ENCODE measurements at places on chromosomes 11 and 22.

- DNase-seq = no peak
These were observed 4.4 kb upstream of the SREBF2 start for GRCh38 chr22:41828516-41828915.

- DNase-seq = peak; percentile 10
These were observed 36.0 kb downstream of the PRCP start for GRCh38 chr11:82864268-82864667.

GRCh38 chr11:35063488-35063931 lies 75.5 kb upstream of the CD44 start:
- no peak for DNase-seq

GRCh38 chr11:64138398-64138797 lies 27.5 kb downstream of the MACROD1 start:
- DNase-seq = no peak

DNA sequence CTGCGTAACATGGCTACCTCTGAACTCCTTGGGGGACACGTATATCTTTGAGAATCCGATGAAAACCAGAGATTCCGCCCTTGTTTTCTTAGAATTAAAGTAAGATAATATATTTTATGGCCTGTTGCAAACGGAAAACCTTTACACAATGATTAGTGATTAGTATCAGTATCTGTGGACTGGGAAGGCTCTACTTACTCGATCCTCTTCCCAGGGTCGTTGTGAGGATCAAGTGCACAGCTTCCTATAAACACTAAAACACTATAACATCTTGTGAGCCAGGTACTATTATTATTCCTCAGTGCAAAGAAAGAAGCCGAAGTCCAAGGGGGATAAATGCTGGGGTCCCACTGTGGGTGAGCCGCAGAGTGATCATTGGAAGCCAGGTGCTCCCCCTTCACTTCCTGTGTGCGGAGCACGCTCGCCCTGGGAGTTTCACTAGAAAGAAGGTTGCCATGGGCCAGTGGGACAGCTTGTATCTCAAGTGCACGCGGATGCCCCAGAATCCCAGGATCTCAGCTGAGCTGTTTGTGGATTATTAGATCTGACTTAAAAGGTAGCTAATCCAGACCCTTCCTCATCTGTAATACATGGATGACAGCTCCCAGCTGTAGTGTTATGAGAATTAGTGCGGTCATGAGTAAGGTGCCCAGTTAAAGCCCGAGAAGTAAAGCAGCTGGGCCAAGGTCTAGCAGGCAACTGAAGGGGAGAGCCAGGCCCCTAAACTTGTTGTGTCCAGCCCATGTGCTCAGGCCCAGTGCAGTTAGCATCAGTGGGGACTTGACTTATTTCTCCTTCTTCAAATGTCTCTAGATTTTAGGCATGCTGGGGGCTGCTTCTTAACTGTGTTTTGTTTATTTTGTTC lies 839 bp downstream of the CBY1 start:
- DNase-seq = peak; percentile 17

DNA sequence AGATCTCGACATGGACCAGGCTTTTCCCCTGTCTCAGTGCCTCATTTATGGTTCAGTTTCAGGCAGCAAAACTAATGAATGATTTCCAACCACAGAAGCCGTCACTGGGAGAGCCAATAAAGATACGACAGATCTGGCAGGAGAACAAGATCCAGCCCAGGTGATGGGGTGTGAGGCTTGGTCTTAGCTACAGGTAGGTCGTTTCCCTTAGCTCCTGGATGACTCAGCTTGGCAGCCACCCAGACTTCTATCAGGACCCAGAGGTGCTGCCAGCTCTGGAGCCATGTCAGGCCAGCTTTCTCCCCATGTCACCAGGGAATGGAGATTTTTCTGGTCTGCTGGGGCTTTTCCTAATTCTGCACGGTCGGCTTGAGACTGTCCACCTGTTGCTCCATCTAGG lies 36.3 kb upstream of the APOBEC3A start:
- no peak for DNase-seq

DNA sequence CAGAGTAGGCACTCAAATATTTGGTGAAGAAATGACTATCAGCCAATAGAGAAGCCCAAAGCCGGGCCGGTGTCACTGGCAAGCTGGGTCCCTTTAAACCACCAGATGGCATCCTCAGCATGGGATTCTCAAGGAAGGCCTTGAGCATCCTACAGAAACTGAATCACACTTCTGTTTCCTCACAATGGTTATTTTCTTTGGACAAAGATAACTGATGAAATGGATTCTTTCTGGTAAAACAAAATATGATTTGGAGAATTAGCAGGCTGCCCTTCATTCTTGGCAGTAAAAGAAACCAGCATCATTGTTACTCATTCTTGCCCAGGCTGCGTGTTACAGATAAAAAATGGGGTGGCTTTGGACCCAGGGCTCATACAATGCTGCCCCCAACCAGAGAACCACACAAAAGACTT lies 30.3 kb upstream of the ASPHD2 start:
- DNase-seq = peak; percentile 52

GRCh38 chr11:118924591-118925585 lies 838 bp downstream of the BCL9L start:
- no peak for DNase-seq

DNA sequence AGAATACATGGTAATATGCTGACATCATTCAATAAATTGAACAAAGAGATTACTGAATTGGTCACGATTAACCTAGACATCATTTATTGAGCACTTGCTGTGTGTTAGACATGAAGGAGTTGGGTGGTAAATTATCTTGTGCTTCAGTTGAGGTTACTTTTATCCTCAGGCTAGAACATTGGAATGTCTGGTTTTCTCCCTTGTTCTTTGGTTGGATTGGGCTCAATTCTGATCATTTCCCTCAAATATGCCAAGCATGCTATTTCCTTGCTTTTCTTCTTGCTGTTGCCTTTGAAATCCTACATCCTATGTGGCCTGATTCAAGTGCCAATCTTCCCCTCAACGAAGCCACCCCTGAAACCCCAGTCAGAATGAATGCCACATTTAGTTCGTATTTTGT lies 65.8 kb downstream of the DEUP1 start:
- no peak for DNase-seq

- DNase-seq = no peak
These were observed 74.2 kb downstream of the SWAP70 start for GRCh38 chr11:9738116-9738515.

DNA sequence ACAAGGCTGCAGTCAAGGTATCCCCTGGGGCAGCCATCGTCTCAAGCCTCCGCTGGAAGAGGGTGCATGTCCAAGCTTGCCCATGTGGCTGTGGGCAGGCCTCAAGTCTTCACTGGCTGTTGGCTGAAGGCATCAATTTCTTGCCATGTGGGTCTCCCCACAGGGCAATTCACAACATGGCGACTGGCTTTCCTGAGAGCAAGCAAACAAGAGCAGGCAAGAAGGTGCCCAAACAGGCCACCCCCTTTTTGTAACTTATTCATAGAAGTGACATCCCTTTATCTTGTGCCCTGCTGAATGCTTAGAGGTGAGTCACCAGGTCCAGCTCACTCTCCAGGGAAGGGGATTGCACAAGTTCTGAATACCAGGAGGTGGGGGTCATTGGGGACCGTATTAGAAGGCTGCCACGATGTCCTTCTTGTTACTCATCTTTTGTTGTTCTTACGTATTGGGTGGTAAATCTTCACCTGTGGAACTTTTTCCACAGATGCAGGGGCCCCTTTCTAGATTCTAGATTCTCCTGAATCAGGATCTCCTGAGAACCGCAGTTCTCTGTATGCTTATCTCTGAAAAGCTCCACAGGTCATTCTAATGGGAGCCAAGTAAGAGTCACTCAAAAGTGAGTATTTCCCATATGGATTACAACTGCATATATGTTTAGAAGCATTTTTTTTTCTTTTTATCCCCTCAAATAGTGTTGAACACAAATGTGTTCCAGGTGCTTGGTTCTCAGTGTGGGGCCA lies 44.2 kb upstream of the MICAL2 start:
- no peak for DNase-seq

- DNase-seq = no peak
These were observed 908.3 kb downstream of the FAM181B start for GRCh38 chr11:81825346-81825745.

DNA sequence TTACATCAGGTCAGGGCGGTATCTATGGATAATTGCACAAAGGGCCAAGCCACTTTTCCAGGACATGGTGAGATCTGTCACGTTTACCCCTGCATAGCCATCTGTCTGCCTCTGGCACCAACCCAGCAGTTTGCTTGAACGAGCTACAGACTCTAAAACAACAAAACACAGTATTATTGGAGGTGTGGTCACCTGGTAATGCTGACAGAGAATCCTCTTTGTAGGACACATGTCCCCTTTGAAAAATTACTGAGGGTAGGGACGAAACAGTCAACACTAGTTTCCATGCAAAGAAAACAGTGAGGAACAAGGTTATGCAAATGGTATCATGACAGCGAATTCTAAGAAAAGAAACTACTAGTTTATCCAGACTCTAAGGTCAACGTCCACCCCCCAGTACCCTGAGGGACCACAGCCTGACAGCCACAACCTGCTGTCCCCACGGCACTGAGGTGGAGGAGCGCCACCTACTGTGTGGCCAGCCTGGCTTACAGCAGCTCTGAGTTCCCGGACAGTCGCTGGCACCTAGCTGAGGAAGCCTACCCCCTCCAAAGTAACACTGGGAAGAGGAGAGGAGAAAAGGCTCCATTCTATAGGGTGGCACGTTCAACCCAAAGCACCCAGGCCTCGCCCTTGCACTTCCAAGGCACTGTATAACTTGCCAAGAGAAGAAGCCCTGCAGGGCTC lies 117.4 kb upstream of the BID start:
- peak; percentile 34 for DNase-seq

- no peak for DNase-seq
These were observed 29.4 kb downstream of the SYT9 start for GRCh38 chr11:7281079-7281478.

GRCh38 chr11:31926816-31927528 lies 115.8 kb upstream of the PAX6 start:
- no peak for DNase-seq

GRCh38 chr11:126839496-126839895 lies 161.1 kb downstream of the KIRREL3 start:
- DNase-seq = no peak

DNA sequence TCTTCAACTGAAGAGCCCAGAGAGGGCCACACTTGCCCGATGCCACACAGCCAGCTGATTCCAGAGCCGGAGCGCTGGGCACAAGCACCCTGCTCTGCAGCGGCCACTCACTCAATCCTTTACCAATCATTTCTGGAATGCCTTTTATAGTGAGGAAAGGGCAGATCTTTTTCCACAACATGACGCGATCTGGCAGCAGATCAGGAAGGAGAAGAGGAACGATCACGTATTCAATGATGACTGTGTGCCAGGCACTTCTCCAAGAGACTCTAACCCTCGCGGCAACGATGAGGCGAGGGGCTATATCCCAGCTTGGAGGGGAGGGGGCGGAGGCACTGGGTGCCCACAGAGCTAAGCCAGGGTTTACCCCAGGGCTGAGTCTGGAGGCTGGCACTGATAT lies 56.3 kb upstream of the TCF20 start:
- DNase-seq = no peak

GRCh38 chr11:87398931-87399330 lies 361.2 kb downstream of the TMEM135 start:
- no peak for DNase-seq

GRCh38 chr11:32012049-32012448 lies 78.8 kb upstream of the RCN1 start:
- DNase-seq = no peak

GRCh38 chr22:23894710-23895598 lies 771 bp downstream of the MIF start:
- peak; percentile 59 for DNase-seq

Data from hematopoietic multipotent progenitor cell treated with erythropoietin and hydrocortisone succinate and interleukin-3 and kit ligand, for 17 days (in vitro differentiated cells).